CD4-positive, alpha-beta T cell treated with Interleukin-17A for 1 hour (primary cell): ENCODE measurements at places on chromosomes 6 and 20.
A peak's percentile ranks its signal among the peaks of the same experiment; 100 is the strongest.

DNA sequence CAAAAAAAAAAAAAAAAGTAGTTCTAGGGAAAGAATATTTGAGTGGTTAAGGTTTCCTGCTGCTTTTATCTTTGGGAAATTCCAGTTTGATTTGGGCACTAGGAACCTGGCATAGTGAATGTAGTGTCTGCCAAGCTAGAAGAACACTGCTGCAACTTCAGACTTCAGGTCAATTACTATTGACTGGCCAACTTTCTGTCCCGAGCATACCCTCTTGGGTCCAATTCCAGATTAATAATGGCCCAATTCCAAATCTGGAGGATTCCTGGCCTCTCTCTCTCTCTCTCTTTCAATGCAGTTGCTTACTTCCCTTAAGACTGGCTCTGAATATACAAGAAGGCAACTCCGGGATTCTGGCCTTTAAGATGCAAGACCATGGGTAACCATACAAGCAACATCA is 74.9 kb downstream of the ANKEF1 start:
- DNase-seq, result no peak

DNA sequence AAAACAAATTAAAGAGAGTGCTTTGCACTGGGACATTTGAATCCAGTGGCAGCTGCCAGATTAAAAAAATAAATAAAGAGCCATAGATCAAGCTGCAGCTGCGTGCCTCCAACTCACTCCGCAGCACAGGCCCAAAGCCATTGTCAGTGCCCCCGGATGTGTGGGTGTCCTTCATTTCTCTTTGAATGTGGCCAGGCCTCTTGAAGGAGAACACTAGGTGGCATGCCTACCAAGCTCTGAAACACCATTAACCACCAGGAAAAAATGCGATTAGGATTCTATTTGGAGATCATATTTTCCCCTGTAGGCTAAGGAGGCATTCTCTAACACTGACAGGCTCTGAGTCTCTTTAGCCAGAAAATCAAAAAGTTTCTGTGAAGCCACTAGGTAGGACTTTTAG is 549.8 kb downstream of the PRKN start:
- no peak for DNase-seq

- no peak for DNase-seq
Observed at GRCh38 chr6:20511852-20512251, 22.4 kb upstream of the CDKAL1 start.

DNA sequence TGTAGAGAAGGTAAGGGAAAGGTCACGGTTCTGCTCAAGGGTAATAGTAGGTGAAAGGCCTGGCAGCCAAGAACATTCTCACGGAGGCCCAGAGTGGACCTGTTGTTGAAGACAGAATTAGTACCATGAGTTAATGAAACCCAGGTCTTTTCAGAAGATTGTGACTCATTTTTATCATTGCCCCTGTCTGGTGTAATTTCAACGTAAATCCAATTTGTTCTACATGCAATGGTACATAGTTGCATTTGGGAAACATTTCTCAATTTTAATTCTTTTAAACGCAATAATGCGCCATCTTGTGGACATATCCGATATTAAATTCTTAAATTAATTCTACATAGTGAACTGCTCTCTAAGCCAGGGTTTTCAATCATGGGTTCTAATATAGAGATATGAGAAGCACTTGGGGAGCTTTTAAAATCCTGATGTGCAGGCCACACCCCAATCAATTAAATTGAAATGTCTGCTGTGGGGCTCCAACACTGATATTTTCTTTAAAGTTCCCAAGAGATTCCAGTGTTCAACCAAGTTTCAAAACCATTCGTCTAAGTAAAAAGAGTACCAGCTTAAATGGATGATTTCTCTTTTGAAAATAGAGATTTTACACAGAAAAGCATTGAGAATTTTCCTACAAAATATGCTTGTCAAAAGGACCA is 257.4 kb downstream of the PLCB1 start:
- peak; percentile 57 for DNase-seq

DNA sequence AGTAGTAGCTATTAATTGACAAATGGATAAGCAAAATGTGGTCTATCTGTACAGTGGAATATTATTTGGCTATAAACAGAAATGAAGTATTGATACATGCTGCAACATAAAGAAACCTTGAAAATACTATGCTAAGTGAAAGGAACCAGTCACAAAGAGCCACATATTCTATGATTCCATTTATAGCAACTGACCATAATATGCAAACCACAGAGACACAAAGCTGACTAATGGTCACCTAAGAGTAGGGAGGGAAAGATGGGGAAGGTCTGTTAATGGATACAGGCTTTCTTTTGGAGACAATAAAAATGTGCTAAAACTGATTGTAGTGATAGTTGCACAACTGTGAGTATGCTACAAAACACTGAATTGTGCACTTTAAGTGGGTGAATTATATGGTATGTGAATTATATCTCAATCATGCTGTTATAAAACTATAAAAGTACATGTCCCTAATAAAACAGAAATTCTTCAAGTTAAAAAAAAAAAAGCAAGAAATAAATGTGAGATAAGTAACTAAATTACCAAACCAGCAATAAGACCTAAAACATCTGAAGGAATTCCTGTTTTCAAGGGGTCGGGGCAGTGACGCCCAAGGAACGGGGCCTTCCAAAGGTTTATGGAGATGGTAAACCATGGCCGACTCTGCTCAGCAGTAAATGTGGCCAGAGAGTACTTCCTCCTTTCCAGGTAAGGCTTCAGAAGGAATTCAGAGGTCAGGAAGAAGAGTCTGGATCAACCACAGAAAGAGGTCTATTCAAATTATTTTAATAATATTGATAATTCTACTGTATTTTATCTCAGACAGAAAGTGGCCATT is 75.4 kb downstream of the ARHGAP18 start:
- DNase-seq, result no peak

- no peak for DNase-seq
Observed at GRCh38 chr6:16092990-16093389, 35.9 kb upstream of the MYLIP start.

- no peak for DNase-seq
Observed at GRCh38 chr6:4554645-4555044, 221.6 kb upstream of the CDYL start.

GRCh38 chr6:98601716-98602115 is 232.7 kb upstream of the POU3F2 start:
- DNase-seq, result no peak

DNA sequence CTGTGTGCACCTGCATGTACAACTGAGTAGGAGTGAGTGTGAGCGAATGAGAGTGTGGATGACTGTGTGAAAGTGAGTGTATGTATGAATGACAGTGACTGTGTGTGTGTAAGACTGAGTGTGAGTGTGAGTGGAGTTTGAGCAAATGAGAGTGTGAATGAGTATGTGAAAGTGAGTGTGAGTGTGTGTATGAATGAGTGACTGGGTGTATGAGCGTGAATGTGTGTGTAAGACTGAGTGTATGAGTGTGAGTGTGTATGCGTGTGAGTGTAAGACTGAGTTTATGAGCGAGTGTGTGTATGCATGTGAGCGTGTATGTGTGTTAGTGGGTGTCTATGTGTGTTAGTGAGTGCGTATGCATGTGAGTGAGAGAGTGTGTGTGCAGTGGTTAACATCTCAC is 220.8 kb downstream of the QKI start:
- no peak for DNase-seq

- DNase-seq, result no peak
Observed at GRCh38 chr6:80227545-80228105, 121.2 kb downstream of the BCKDHB start.
